Occipital lobe (tissue), 3 donors: ENCODE measurements at places on chromosomes 4 and X.

DNA sequence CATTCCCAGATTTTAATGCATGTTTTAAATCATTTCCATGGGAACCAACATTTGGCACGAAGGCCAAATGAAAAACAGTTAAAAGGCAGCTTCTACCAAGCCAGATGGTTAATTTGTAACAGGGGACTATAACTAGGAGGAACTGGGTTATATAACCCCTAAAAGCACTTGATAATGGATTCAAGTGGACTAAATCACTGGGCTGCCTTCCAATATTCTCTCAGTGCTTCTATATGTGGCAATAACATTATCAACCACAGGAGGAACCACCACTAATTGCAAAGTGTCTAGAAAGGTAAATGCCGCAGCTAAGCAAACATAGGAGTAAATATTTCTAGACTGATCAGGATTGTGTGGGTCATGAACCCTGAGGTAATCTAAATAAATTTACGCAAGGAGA is 391.5 kb downstream of the UBE2NL start:
- DNase-seq, result no peak

- DNase-seq, result no peak
Observed at GRCh38 chrX:22406201-22406737, 133.6 kb downstream of the CBLL2 start.

DNA sequence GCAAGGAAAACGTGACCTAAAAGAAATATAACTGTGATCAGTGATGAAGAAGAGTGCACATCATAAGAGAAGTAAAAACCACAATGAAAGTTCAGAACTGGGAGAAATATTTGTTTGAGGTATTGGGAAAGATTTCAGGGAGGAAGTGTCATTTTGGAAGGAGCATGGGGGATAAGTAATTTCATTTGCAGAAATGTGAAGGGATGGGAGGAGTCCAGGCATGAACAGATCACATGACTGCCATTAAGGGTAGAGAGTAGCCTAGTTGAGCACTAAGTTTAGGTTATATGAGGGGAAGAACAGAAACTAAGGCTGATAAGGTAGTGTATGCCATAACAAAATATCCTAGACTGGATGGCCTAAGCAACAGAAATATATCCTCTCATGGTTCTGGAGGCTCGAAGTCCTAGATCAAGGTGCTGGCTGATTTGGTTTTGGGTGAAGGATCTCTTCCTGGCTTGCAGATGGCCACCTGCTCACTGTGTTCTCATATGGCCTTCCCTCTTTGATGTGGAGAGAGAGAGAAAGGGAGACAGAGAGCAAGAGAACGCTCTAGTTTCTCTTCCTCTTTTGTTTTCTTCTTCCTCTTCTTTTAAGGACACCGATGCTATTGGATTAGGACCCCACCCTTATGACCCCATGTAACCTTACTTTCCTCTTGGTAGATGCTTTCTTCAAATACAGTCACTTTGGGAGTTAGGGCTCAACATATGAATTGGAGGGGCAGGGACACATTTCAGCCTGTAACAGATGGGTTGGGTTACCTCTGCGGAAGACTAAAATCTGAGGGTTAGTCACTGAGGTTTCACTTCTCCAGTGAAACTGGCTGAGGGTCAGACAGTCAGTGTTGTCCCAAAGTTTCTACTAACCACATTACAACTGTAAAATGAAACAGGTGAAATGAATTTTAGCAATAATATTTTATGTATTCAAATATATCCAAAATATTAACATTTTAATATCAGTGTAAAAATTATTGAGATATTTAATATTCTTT is 77.9 kb downstream of the EGF start:
- DNase-seq, result no peak

DNA sequence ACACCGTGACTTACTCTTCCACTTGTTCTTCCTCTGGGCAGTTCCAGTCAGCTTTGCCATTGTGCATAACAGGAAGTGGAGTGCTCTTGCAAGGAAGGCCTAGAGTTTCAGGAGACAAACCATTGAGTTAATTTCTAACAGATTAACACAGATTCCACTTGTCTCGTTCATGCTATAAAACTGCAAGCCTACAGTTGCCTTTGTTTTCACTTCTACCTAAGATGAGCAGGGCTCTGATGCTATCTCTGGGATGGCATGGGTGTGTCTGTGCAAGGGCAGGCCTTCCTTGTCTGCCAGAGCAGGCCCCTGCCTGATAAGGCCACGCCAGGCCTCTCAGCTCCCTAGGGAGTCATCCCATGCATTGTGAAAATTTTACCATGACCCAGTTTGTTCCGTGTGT is 67.7 kb upstream of the PGRMC2 start:
- DNase-seq, result no peak

GRCh38 chr4:183988874-183989273 is 83.8 kb downstream of the STOX2 start:
- no peak for DNase-seq

GRCh38 chrX:81414630-81415029 is 212.7 kb downstream of the SH3BGRL start:
- no peak for DNase-seq

DNA sequence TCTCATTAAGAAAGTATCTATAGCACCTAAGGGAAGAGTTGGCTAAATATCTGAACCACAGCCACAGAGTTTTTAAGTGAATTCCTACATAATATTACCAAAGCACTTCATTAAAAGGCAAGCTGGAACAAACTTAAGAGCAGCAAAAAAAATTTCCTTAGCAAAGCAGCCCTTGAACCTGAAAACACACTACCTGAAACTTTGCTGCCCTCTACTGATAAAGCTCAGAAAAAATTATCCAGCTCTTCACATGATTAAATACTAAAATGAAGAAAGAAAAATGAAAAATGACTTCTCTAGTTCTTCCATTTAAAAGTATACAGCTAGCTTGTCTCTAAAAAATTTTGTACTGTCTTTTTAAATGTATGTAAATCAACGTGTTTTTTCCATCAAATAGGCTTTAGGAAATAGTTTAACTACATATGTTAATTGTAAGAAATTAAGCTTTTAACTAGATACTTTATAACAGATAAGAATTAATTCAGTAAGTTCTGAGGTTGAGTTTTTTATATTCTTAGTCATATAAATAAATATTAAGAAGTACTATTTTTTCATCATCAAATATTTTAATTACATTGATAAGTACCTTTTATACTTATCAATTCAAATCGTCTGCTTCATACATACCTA is 156.1 kb downstream of the STPG2 start:
- no peak for DNase-seq

GRCh38 chr4:25756503-25756902 is 100.9 kb downstream of the SLC34A2 start:
- DNase-seq, result no peak

- DNase-seq, result no peak
Observed at GRCh38 chr4:23938796-23939195, 48.9 kb upstream of the PPARGC1A start.

DNA sequence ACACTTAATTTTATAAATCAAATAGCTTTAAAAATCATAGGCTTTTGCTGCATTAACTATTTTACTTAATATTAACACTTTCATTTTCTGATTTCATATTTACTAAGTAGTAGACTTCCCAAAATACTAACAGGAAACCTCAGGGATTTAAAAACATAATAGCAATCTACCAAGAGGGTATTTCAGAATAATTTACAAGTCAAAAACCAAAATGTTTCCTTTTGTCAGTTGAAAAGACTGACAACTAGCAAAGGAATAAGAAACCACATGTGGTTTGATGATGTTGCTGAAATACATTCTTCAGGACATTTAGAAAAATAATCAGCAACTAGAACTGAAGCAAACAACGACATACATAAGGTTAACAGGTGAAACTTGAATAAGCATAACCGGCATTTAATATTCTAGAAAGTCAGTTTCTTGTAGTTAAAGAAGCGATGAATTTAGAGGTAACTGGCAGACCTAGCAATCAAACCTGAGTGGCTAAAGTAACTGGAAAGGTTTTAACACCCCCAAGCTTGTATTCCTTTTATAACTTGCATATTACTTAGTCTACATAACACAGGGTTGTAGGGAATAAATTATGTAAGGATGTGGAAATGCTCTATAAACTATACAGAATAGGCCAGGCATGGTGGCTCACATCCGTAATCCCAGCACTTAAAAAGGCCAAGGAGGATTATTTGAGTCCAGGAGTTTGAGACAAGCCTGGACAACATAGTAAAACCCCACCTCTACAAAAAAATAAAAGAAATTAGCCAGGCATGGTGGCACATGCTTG is 40.0 kb downstream of the DHX15 start:
- DNase-seq, result no peak

DNA sequence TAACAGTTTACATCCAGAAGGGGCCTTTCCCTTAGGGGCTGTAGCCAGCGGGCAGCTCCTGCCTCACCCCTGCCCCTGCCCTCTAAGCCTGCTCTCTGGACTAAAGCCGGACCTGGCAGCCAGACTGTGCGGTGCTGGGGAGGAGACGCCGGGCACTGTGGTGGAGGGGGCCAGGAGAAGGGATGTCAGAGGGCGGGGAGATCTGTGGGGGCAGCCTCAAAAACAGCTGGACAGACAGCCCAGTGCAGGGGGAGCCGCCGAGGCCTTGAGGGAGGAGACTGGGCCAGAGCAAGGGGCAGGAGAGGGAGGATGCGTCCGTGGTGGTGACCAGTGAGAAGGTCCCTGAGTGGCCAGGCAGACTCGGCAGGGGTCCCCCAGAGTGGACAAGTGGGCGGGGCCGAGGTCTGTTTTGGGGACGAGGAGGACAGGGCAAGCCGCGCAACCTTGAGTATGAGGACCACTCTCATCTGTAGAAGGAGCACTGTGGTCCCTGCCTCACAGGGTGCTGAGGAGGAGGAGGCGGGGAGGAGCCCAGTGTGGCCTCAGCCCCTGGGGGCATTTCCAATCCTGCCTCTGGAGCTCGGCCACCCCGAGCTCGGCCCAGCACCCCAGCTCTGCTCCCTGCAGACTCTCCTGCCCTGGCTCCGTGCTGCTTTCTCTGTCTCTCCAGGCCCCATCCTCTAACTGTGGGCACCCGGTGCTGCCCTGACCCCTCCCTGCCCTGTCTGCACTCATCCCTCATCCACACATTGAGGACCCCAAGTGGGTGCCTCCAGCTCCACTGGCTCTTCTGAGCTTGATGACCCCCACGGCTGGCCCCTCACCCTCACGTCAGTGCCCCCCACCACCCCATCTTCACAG is 59.2 kb upstream of the NKX1-1 start:
- DNase-seq, result no peak

- no peak for DNase-seq
Observed at GRCh38 chrX:72316408-72317110, 10.8 kb upstream of the CITED1 start.

- DNase-seq, result peak; percentile 12
Observed at GRCh38 chr4:139655116-139655515, 10.5 kb upstream of the MGST2 start.

- no peak for DNase-seq
Observed at GRCh38 chr4:85722807-85723206, 247.9 kb downstream of the ARHGAP24 start.

DNA sequence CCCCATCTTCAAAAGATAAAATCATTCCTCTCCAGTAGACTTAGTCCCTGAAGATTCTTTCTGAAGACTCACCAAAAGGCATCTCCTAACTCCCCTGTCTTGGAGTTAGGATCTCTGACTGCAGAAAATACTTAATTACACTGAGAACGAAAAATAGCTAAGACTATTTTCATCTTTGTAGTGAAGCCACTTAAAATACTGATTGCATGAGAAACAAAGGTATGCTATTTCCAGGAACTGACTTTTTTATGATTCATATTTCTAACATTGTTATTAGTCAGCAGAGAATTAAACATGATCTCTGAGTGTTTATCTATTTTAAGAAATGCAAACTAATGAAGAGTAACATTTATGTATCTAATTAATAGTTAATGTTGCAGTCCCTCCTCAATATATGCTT is 71.8 kb upstream of the NR3C2 start:
- no peak for DNase-seq

- DNase-seq, result no peak
Observed at GRCh38 chrX:46814966-46815365, 21.9 kb upstream of the RP2 start.

DNA sequence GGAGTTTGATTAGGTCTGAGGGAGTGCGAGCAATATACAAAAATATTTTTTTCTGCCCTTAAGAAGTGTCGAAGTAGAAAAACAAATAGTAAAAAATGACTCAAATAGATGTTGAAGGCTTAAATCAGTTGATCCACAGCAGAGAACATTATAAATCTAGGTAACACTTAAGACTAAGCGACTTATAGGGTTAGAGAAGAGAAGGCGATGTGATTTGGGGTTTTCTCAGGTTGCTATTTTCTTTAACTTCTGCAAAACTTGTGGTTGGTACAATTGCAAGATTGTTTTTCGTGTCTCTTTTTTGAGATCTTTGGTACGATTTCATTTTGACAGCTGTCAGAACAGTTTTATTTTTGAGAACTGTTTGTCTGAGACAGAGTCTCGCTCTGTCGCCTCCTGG is 1479.5 kb downstream of the PCDH7 start:
- no peak for DNase-seq

GRCh38 chr4:143339497-143339896 is 2.8 kb downstream of the GAB1 start:
- no peak for DNase-seq

- DNase-seq, result no peak
Observed at GRCh38 chrX:30673127-30673796, 20.0 kb downstream of the GK start.

- DNase-seq, result no peak
Observed at GRCh38 chr4:47372561-47372960, 90.9 kb downstream of the COMMD8 start.

DNA sequence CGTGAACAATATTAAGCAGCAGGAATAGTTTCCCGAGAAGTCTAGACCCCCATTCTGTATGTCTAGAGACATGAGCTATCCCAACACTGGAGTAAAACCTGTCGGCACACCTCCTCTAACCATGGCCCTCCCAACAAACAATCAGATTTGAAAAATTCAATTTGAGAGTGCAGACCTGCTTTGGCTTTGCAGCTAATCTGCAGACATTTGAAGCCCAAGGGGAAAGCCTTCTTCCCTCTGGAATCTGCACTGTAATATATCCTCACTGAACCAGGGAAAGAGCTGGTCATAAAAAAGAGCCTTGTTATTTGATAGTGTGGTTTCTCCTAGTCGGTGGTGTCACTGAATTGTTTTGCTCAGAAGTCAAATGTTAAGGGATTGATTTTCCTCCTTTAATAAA is 44.6 kb upstream of the KLHL34 start:
- DNase-seq, result no peak

DNA sequence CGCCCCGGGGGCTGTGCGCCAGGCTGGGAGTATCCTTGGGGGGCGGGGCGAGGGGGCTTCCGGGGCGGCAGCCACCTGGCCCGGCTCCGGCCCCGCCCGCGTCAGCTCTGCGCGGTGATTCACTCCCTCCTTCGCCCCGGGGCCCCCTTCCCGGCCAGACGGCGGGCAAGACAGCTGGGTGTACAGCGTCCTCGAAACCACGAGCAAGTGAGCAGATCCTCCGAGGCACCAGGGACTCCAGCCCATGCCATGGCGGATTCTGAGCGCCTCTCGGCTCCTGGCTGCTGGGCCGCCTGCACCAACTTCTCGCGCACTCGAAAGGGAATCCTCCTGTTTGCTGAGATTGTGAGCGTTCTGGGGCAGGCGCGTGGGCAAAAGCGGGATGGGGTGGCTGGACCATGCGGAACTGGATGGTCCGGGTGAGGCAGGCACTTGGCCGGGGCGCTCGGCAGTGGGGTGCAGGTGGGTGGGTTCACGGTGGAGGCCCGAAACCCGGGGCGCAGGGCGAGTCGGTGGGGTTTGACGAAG is at the start of gene PLP2:
Gene PLP2, plus strand, starts transcription at position 147 of the 528 bp plus-strand sequence. Its CDS starts 103 bp downstream, at position 250.
- DNase-seq, result no peak
